Thoracic aorta endothelial cell (primary cell): ENCODE measurements at places on chromosomes 5 and 9. TPM values are rescaled to one million over a fixed set of nuclear protein-coding genes. Genes with fewer than 3 reads are reported as not detected.

SLC25A2 gene
- 0.27 and 0.50 TPM in 2 replicates for total RNA-seq

MIER3 gene
- total RNA-seq, result 49.7 and 50.2 TPM in 2 replicates

IFNA2 gene
- not detected in 2 replicates for total RNA-seq

CSNK1A1 gene
- 452 and 495 TPM in 2 replicates for total RNA-seq

BBLN gene
- 37.6 and 39.0 TPM in 2 replicates for total RNA-seq

STARD4 gene
- 120 and 169 TPM in 2 replicates for total RNA-seq

ESM1 gene
- total RNA-seq, result 411 and 422 TPM in 2 replicates
